ENCODE measurements at places on chromosomes 2 and 18. TPM values are rescaled to one million over a fixed set of nuclear protein-coding genes. Genes with fewer than 3 reads are reported as not detected.

DNA sequence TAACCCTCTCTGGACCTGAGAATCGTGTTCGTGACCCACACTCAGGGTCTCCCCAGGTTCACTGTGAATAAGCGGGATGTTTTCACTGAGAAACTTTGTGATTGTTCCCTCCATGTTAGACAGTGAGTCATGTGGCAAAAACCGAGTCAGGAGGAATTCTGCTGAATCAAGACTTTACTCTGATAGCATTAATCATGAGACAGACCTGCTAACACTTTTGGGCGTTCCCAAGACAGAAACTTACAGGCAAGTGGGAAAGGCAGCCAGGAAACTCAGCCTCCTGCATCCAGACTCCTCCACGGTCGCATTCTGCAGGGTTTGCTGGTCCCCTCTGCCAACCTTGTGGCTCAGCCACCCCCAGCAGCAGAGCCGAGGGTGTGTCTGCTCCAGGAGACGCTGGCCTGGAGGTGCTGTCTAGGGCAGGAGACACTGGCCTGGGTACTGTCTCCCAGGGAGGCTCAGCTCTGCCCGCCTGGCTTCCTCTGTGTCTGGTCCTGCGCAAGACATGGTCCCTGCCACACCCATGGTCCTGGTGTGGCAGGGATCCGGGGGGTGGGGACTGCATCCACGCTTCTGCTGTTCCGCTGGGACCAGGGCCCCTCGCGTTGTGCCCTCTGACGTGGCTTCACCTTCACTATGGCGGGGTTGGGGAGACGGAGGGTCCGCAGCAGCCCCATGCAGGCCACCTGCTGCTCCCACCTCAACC lies 177.4 kb downstream of the TWIST2 start:
- no peak for DNase-seq

GRCh38 chr2:238850091-238850490 lies 2.2 kb downstream of the TWIST2 start:
- no peak for DNase-seq

DNA sequence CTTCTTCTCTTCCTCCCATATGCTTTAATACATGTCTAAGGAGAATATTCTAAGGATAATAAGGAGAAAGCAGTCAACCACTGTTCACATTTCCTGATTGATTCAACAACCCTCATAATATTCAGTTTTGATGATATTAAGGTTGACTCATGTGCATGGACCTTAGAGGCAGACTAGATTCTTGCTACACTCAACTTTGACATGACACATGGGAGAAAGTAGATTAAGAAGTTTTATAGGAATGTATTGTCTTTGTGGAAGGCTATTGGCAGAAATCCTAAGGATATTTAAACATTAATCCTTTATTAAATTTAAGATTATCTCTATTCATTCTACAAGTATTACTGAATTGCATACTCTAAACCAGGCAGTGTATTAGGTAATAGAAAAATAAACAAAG lies 309.1 kb upstream of the CYRIA start:
- no peak for DNase-seq

The MARCO gene
- total RNA-seq, result 11.1 TPM

The ALLC gene
- 16.6 TPM for total RNA-seq

The ACVR2A gene
- total RNA-seq, result 19.7 TPM

The STAT4 gene
- 4.2 TPM for total RNA-seq

Measured in tibial nerve (tissue), 4 donors.